RWPE2 (cell line): ENCODE measurements at places on chromosomes 16 and 17.
A peak's percentile ranks its signal among the peaks of the same experiment; 100 is the strongest.

DNA sequence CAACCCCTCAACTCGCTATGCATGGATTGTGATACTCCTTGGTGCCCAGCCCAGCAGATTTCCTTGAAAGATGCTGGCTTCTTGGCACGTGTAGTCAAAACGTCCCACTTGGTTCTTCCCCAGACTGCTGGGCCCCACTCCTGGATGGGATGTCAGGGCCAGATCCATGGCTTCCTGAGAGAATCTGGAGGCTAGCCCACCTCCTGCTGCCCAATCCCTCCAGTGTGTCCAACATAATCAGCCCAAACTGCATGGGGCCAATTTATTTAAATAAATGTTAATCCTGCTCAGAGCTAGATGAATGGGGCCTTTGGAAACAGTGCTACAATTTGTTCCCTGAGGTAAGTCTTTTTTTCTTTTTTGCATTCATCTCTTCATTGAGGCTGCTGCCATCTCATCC, 49.4 kb downstream of the WSB1 start:
- no peak for DNase-seq

- no peak for DNase-seq
Measured at GRCh38 chr17:2094891-2095535, 40.1 kb downstream of the HIC1 start.

DNA sequence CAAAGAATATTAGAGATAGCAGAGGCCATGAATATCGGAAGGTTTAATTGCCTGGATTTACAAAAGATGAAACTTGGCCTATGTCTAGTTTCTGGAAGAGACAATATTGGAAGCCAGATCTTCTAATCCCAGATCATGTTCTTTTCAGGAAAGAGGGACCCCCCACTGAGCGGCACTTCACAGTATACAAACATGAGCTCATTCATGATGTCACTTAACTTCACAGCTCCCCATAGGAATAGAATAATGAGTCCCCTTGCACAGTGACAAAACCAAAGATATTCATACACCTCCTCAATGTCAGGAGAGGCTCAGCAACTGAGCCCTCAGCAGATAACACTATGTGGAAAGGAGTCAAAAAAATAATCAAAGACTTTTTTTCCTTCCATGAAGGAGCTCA, 147.5 kb downstream of the CDH11 start:
- DNase-seq, result no peak

- DNase-seq, result no peak
Measured at GRCh38 chr17:37107406-37108083, 158.8 kb downstream of the AATF start.

DNA sequence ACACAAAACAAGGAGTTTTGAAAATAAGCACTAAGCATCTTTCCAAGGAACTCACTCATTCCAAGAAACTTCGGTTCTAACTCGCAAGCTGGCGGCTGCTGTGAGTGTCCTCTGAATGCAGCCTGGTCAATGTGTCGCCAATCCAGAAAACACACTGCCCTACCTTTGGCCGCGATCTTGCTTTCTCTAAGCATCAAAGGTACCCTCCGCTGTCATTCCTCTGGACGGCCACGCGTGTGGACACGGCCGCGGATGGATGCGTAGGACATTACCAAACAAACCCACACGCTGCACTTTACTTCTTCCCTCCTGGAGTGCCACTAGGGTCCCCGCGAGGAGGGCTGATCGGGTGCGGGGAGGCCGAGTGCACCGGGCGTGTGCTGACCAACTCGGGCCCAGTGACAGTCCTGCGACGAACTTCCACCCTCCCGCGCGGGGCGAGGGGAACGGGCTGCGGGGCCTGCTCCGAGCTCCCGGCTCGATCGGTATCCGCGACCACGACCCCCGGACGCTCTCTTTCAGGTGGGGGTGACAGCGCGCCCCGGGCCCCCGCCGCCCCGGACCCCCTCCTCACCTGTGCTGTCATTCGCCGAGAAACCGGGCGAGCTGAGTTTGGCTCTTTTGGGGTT, 1.1 kb downstream of the CREBBP start:
- peak; percentile 59 for DNase-seq

DNA sequence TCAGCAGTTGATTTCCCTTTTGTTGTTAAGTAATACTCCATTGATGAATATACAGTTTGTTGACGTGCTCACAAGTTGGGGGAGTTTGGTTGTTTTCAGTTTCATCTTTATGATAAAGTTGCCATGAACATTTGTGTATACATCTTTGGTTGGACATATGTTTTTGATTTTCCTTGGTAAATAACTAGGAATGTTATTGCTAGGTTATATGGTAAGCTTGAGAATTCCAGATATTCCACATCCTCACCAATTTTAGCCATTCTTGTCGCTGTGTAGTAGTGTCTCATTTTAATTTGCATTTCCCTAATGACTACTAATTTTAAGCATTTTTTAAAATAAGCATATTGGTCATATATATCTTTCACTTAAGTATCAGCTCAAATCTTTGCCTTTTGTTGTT, 55.0 kb upstream of the RASL10B start:
- no peak for DNase-seq

DNA sequence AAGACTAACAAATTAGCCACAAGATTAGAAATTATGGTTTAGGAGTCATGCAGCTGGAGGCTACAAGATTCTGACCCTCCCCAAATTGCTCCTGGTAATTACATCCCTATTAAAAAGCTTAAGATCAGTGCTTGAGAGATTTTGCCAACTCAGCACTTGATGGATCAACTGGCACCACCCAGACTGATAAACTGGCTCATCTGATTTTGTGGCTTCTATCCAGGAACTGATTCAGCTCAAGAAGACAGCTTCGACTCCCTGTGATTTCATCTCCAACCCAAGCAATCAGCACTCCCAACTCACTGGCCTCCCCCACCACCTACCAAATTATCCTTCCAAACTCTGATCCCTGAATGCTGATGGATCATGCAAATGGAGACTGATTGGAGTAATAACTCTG, 94.8 kb downstream of the TNFRSF13B start:
- no peak for DNase-seq

DNA sequence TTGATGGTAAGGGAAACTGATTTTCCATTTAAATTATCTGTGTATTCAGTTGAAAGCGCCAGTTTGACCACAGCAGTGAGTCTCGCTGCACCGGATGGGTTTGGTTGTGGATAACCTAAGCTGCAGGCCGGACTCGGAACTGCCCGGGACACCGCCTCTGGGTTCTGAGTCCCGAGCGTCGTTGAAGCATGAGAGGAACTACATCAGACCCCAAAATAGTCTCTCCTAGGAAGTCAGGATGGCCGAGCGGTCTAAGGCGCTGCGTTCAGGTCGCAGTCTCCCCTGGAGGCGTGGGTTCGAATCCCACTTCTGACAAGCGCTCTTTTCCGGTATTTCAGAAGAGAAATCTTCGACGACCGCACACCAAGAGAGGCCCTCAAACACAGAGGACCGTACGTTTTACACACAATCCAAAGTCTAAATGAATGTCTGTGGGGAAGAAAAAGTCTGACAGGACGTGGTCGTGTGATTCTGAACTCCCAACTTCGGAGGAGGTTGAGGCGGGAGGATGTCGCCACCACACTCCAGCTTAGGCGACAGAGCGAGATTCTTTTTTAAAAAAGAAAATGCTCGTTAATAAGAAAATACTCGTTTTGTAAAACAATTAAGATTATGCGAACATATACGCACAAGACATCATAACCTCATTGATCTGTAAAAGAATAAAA, 15.4 kb upstream of the PLLP start:
- peak; percentile 93 for DNase-seq

DNA sequence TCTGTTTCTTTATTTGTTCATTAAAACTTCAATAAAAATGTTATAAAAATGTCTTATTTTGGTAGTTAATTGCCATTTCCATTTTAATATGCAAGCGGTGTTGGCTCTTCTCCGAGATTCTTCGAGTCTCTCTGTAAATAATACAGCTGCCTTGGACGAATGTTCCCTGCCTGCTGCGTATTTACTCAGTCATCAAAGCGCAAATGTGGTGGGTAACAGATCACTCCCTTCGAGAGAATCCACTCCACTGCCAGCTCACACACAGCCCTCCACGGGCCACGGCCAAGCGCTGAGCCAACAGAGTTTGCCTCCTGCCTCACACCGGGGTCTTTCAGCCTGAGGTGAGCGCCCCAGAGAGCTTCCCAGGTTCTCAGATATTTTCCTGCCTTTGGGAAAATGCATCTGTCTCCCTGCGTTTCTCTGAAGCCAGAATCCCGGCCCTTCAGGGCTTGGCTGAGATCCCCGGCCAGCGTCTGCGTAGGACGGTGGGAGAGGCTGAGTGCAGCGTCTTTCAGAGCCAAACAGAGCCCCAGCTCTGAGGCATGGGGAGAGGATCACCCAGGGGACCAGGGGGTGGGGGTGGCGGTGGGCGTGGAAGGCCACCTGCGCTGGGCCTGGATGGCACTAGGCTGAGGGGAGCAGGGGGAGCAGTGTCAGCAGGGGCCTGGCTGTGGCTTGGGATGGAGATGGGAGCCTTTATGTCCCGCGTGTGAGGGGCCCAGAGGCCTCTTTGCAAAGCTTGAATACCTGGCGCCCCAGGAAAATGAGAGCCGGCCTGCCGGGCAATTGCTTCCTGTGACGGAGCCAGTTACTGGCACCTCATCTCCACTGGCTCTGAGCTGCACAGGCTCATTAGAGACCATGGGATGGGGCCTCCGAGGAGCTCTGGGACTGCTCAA, 248.7 kb downstream of the RBFOX3 start:
- peak; percentile 35 for DNase-seq

DNA sequence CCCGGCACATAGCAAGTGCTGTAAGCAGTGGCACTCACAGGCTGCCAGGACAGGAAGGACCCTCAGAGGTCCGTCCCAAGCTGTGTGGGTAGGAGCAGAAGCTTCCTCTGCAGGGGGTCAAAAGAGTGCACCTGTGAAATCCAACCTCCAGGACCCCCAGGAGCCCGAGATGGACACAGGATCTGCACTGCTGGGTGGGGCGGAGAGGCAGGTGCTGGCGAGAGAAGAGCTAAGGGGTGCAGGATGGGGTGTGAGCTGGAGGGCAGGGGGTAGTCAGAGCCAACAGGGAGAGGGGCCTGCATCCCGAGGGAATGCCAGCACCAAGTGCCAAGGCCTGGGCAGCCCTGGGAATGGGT, 650 bp upstream of the AANAT start:
- no peak for DNase-seq

DNA sequence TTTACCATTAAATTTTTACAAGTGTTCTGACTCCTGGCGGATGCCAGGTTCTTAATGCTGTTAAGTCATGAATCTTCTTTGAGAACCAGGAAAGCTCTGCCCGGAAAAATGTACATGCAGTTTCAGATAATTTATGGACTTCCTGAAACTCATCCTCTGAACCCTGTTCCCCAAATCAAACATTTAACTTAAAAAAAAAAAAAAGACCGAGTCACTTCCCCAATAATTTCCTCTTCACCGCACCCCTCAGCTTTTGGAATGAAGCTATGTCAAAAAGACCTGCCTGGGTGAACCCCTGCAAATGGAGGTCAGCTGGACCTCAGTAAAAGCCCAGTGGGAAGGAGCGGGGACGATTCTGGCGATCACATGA, 15.0 kb downstream of the ZNF232 start:
- DNase-seq, result no peak
